Parietal lobe (tissue), 2 donors: ENCODE measurements at places on chromosomes 3 and 15. TPM values are rescaled to one million over a fixed set of nuclear protein-coding genes. Genes with fewer than 3 reads are reported as not detected.

CD80 gene
- total RNA-seq = not detected

DMXL2 gene
- total RNA-seq = 202 TPM

C2CD4A gene
- total RNA-seq = not detected

ERICH6 gene
- not detected for total RNA-seq

TRH gene
- 1.6 TPM for total RNA-seq

CCR5 gene
- total RNA-seq = not detected

RAD51 gene
- total RNA-seq = 1.9 TPM

NMNAT3 gene
- 13.5 TPM for total RNA-seq

CD86 gene
- total RNA-seq = 0.94 TPM

PARP16 gene
- total RNA-seq = 16.6 TPM

IQCF5 gene
- not detected for total RNA-seq

SNTN gene
- total RNA-seq = not detected

SLC26A6 gene
- 8.8 TPM for total RNA-seq

GOLGA6L9 gene
- 20.7 TPM for total RNA-seq

ACKR2 gene
- total RNA-seq = not detected

C3orf52 gene
- total RNA-seq = 0.63 TPM

TEX9 gene
- 28.2 TPM for total RNA-seq

DUOXA2 gene
- not detected for total RNA-seq

LRRN1 gene
- 49.1 TPM for total RNA-seq

ZNF662 gene
- total RNA-seq = 35.7 TPM

LRRC49 gene
- 201 TPM for total RNA-seq

CHRNB4 gene
- total RNA-seq = 0.94 TPM

CCDC39 gene
- total RNA-seq = 0.63 TPM

LIPH gene
- total RNA-seq = not detected

CHAC1 gene
- total RNA-seq = 4.4 TPM

GOLGA6L10 gene
- 14.1 TPM for total RNA-seq

CSTA gene
- not detected for total RNA-seq

PLS1 gene
- total RNA-seq = 0.94 TPM

DNAJA4 gene
- total RNA-seq = 50.1 TPM

MRAS gene
- total RNA-seq = 64.5 TPM

TMCO5A gene
- total RNA-seq = not detected

SLC27A2 gene
- total RNA-seq = 1.3 TPM

FAM174B gene
- 14.1 TPM for total RNA-seq

C3orf85 gene
- not detected for total RNA-seq

ASB14 gene
- total RNA-seq = not detected

ANKDD1A gene
- 27.2 TPM for total RNA-seq

FBXL2 gene
- 96.7 TPM for total RNA-seq

TMOD3 gene
- total RNA-seq = 35.1 TPM
